NCI-H2081 treated with DMSO at 0.1 percent for 48 hours (cell line): ENCODE measurements at places on chromosomes 7 and 10.
A peak's percentile ranks its signal among the peaks of the same experiment; 100 is the strongest.

DNA sequence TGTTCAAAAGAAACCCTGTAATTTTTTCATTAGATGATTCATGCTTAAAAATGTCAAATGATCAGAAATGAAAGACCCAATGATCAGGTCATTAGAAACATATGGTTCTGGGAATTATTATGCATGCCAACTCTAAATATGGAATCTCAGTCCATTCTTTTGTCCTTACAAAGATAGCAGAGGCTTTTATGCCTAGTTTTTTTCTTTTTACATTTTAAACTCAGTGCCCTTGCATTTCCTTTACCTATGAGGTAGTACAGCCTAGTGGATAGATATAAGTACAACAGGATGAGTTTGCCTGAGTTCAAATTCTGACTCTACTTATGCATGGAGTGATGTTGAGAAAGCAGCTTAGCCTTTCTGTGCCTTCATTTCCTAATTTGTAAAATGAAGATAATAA, 392.9 kb downstream of the SUGCT start:
- no peak for DNase-seq

DNA sequence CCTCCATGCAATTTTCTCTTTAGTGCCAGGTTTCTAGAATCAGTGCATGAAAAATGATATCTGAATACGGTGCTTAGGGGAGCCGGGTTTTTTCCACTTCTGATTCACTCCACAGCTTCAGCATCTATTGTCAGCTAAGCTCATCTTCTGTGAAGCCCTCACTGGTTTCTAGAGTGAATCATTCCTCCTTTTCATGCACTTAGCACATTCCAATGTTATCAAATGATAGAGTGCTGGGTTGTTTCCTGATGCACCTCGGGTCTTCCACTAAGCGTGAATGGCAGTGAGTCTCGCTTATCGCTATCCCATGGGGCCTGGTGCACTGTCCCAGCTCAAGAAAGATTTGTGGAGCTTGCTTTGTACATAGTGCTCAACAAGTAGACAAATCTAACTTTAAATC, 170.9 kb upstream of the RHEB start:
- no peak for DNase-seq

DNA sequence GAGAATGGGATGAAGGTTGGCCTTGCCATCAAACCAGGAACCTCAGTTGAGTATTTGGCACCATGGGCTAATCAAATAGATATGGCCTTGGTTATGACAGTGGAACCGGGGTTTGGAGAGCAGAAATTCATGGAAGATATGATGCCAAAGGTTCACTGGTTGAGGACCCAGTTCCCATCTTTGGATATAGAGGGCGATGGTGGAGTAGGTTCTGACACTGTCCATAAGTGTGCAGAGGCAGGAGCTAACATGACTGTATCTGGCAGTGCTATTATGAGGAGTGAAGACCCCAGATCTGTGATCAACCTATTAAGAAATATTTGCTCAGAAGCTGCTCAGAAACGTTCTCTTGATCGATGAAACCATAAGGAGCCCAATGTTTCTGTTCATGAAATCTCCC, 637 bp downstream of the RPEL1 start:
- DNase-seq, result no peak

- DNase-seq, result peak; percentile 65
Observed at GRCh38 chr7:96088579-96088978, 233.3 kb downstream of the SLC25A13 start.

DNA sequence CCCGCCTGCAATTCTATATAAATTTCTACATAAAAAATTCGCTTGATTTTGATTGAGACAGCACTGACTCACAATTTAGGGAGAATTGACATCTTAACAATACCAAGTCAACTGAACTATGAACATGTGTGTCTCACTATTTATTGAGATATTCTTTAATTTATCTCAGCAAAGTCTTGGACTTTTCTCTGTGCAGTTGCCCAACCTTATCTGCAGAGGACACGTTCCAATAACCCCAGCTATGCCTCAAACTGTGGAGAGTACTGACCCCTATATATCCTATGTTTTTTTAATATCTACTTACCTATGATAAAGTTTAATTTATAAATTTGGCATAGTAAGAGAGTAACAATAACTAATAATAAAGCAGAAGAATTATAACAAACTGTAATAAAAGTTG, 69.4 kb upstream of the PIP4K2A start:
- DNase-seq, result no peak

- no peak for DNase-seq
Observed at GRCh38 chr10:115974351-115974750, 298.7 kb downstream of the GFRA1 start.

GRCh38 chr10:116720241-116720643, 22.1 kb downstream of the HSPA12A start:
- no peak for DNase-seq

- DNase-seq, result no peak
Observed at GRCh38 chr10:93299606-93300287, 182.4 kb downstream of the MYOF start.

DNA sequence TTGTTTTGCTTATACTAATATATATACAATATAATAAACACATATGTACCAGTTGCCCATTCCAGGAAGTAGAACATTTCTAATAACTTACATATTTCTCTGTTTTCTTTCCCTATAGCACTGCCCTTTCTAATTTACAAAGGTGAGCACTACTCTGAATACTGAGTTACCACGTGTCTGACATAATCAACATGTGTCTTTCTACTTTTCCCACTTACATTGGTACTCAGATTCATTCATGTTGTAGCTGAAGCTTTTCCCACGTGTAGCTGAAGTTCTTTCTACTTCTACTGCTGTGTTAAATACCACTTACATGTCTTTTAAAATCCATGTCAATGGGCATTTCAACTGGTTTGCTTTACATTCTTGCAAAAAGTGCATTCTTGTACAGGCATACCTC, 317.3 kb downstream of the DGKB start:
- DNase-seq, result no peak

DNA sequence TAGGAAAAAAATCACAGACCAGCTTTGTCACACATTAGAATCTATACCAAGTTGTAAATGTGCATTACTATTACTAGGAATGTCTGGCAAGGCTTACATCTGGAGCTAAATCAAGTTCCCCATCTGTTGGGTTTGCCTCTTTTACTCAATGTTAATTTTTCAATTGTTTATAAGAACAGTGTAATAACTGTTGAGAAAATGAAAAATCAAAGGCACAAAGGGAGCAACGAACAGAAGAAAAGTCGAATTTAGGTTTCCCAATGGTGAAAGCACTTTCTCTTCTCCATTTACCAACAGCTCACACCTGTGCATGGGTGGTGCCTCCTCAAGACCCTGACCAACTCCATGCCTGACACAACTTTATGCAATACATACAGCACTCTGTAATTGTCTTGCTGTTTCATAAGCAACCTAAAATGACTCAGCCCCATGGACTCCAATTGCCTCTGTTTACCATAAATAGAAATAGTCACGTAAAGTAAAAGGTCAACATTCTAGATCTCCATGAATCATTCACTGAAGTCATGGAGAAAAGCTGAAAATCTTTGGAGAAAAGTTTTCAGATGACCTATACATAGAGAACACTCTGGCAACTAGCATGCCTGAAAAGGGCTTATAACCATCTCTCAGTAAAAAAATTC, 95.5 kb upstream of the KCNIP2 start:
- no peak for DNase-seq

DNA sequence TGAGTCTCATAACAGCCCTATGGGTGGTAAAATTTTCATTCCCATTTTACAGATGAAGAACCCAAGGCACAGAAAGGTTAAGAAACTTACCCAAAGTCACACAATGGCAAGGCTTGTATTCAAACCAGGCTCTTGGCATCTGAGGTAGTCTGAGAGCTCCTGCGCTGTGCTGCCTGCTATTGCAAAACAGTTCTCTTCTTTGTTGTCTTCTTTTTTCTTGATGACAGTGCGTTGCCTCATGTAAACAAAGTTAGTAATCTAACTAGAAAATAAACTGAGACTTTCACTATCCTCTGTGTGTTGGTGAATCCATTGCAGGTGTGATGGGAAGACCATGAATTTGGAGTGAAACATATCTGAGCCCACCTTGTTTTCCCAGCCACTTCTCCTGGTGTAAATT, 240.8 kb downstream of the PTEN start:
- no peak for DNase-seq

DNA sequence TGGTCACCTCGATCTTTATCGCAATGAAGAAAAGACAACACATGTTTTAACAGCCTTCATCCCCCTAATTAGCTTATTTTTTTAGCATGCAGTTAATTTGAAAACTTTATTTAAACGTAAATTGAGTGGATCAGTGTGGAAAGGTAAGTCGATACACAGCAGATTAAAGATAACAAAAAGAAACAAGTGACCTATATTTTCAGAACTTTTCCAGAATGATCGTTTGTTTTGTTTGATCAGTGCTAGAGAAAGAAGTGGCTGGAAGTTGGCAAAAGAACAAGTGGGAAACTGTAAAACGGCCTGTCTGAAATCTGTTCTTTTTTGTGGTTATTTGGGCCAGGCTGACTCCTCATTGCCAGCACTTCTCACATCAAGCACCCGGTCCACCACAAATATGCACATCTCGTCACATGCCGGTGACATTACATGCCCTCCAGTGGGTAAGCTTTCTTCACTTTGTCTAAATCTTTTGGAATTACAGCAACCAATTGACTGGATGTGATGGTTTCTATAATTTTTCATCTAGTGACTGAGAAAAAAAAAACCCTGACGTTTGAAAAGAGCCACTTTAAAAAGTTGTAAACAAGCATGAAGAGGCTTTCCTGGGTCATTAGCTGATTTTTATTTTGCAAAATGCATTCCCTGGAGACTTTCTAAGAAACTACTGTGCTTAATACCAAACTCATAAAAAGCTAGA, 33.2 kb downstream of the C7orf33 start:
- no peak for DNase-seq

DNA sequence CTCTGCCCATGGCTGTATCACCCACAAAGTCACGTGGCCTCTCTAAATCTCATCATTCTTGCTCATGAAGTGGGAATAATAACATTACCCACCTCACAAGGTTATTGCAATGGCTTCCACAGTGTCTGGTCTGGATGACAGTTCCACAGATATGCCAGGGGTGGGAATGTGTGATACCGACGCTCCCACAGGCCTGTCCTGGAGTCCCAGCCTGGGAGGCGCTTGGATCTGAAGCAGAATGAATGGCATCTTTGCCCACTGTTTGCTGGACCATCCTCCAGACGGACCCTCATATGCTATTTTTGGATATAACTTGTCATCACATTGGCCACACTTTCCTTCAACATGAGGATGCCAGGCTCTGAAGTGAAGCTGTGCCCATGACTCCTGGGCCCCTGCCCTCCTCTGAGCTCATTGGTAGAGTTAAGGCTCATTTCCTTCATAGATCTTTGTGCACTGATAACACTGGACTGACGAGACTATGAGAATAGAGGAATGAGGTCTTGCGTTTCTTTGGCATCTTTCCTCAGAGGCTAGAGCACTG, 279.8 kb upstream of the ZNF32 start:
- no peak for DNase-seq

DNA sequence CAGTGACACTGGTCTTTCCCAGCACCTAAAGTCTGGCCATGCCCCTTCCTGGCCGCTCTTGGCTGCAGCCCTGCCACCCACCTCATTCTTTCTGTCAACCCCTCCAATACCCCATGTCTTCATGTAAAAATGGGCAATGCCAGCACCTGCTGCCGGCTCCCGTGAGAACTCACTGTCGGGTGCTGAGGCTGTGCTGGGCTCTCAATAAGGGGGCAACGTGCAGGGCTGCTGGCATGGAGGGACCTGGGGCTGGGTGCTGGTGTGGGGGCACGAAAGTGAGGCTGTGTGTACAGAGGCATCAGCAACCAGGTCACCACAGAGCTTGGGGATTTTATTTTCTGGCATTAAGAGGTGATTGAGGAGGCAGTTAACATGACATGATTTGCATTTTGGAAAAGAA, 65.3 kb downstream of the ALOX5 start:
- DNase-seq, result no peak

DNA sequence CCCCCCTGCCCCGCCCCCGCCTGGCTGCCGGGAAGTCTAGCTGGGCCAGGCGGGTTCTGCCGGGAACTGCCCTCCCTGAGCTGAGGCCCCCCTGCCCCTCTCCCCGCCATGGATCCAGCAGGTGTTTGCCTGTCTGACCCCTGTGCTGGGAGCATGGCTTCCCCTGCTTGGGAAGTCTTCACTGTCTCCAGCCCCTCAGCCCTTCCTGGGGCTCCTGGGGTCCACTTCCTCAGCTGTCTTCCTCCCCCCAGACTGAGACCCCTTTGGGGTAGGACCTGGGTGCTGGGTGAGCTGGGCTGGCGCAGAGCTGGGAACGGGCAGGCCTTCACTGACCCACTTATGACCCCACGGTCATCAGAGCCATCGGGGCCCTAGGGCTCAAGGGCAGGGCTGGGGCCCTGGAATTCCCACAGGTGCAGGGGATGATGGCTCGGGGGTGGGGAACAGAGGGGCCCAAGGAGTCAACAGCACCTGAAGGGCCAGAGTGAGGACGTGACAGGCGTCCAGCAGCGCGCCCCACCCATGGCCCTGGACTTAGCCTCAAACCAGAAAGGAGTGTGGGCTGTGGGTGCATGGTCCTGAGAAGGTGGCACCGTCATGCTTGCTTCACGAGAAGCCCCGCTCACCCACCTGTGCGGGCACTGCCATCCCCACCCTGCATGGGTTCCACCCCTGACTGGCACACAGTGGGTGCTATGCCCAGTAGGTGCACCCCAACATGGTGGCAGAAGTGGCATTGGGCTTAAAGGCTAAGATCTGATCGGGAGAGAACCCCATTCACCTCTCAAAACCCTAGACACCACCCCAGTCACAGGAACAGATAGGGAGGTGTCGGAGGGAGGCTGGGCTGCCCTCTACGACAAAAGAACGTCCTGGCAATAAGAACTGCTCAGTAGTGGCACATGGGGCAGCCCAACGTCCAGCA, 16.2 kb upstream of the TNRC18 start:
- no peak for DNase-seq

GRCh38 chr7:33757050-33757449, 148.3 kb upstream of the BMPER start:
- DNase-seq, result no peak

DNA sequence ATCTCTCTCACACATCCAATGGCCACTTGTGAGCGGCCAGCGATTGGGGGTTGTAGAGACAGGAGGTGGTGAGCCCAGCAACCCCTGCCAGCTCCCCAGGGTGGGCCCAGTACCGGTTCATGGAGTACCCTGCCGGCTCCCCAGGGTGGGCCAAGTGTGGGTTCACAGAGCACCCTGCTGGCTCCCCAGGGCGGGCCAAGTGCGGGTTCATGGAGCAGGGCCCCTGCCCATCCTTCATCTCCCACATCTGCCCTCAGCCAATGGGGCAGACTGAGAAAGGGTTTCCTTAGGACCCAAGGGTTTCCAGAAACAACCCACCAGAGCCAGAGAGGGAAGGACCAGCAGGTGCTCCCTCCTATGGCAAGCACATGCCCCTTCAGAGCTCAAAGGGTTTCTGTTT, 21.4 kb upstream of the SLIT1 start:
- DNase-seq, result no peak

- no peak for DNase-seq
Observed at GRCh38 chr7:151188252-151188542, 1.1 kb upstream of the ASB10 start.

- no peak for DNase-seq
Observed at GRCh38 chr10:97736403-97736901, 476 bp upstream of the ZFYVE27 start.

- DNase-seq, result no peak
Observed at GRCh38 chr7:92674379-92674778, 84.2 kb upstream of the FAM133B start.
